Colonic mucosa (tissue), 4 donors: ENCODE measurements at places on chromosomes 4 and X.

- peak; percentile 54 for DNase-seq
Measured at GRCh38 chr4:42519803-42520417, 122.6 kb downstream of the SHISA3 start.

- no peak for DNase-seq
Measured at GRCh38 chr4:173211222-173211621, 42.6 kb downstream of the GALNT7 start.

- DNase-seq, result no peak
Measured at GRCh38 chr4:147769386-147769785, 37.5 kb downstream of the ARHGAP10 start.

- DNase-seq, result no peak
Measured at GRCh38 chr4:174279433-174280155, 3.9 kb downstream of the FBXO8 start.

- no peak for DNase-seq
Measured at GRCh38 chr4:11489453-11490083, 60.9 kb upstream of the HS3ST1 start.

GRCh38 chrX:77347572-77347971 lies 99.6 kb upstream of the FGF16 start:
- DNase-seq, result no peak

DNA sequence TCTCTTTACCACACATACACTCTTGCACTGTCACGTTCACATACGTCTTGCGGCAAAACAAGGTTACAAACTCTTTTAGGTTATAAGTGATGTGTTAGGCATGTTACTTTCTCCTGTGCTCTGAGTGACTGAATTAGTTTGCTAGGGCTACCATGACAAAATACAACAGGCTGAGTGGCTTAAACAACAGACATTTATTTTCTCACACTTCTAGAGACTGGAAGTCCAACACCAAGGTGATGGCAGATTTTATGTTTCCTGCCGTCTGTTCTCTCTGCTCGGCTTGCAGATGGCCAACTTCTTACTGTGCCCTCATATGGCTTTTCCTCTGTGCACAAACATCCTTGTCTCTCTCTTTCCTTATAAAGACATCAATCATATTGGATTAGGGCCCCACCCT lies 1224.3 kb upstream of the TENM3 start:
- no peak for DNase-seq
